ENCODE measurements at places on chromosomes 5 and 9. TPM values are rescaled to one million over a fixed set of nuclear protein-coding genes. Genes with fewer than 3 reads are reported as not detected.

Gene TMEM174
- total RNA-seq: not detected

Gene OR1J2
- total RNA-seq: not detected

Gene ADAMTS2
- total RNA-seq: 14.7 TPM

Gene TRIM52
- total RNA-seq: 11.6 TPM

Gene LHX6
- 2.3 TPM for total RNA-seq

Gene B4GALT1
- 44.0 TPM for total RNA-seq

Gene GADD45G
- 133 TPM for total RNA-seq
